ENCODE measurements at places on chromosomes 1 and 21. TPM values are rescaled to one million over a fixed set of nuclear protein-coding genes. Genes with fewer than 3 reads are reported as not detected.

DNA sequence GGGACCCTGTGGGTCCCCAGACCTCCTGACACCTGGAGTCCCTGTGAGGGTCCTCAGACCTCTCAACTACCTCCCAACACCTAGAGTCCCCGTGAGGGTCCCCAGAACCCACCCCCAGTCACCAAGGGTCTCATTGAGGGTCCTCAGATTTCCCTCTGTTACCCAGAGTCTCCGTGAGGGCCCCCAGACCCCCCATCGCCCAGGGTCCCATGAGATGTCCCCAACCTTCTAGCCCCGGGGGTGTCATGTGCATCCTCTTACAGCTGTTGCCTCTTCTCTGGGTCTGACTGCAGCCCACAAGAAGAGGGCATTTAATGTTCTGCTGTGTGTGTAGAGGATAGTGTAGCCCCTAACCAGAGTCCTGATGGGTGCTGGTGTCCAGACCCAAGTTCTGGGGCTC lies 2.0 kb upstream of the GJC2 start:
- no peak for DNase-seq

GRCh38 chr21:15436031-15436430 lies 293.8 kb upstream of the USP25 start:
- DNase-seq: no peak

DNA sequence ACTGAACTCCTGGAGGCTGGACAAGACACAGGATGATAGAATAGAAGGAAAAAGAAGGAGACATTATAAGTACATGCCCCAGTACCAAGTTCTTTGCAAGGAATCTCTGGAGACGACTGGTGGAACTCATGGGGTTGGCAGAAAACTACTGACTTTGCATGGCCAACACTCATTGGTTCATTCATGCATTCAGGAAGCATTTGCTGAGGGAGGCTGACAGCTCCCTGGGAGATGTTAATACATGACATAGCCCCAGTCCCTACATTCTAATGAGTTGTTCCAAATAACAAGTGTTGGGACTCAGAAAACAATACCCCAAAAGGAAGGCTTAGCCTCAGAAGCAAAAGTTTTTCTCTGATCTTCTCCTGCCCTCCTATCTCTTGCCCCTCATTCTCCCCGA lies 172.8 kb upstream of the IRF2BP2 start:
- DNase-seq: no peak

DNA sequence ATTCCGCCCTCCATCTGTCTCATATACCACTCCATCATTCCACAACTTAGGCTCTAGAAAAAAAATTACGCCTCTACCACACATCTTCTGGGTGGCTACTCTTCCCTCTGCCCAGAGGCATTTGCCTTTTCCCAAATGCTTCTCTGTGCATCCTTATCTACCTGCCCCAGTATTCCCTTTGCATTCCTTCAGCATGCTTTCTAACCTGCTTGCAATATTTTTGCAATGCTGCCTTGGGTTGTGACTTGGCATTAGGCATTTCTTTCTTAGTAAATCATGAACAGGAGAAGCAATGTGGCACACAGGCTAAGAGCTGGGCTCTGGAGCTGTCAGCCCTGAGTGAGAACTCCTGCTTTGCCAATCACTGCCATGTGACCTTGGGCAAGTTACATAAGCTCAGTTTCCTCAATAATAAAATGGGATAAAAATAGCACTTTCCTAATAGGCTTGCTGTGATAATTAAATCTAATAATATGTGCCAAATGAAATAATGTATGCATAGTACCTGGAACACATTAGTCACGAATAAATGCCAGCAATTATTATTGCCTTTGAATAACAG lies 276.0 kb downstream of the ASTN1 start:
- no peak for DNase-seq

DNA sequence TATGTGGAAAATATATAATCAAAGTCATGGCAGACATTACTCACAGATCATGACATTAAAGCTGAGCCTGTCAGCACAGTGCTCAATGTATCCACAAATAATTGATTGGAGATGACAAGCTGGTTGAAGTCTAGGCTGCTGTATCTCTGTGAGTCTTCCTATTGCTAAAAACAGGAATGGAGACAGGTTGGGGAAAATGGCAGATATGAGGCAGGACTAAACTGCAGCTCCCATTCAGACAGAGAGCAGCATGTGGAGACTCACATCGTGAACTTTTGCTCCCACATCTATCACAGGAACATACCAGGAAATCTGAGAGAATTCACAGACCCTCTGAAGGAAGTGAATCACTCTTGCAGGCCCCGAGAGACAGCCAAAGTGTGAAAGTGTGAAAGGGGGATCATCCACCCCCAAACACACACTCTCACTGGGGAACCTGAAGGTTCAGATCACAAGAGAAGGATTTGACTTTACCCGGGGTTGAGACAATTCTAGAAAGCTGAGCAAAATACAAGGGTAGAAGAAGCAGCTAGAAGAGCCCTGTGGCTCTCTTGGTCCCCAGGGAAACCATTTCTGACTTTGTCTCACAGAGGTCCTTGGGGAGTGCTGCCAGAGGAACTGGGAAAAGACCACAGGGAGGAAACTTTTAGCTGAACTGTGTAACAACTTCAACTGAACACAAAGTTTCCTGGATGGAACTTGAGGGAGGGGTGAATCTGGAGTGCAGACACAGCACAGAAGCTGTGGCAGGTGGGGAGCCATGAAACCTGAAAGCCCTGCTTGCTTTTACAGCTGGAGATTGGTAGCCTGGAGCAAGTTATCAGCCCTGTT lies 173.4 kb downstream of the S1PR1 start:
- DNase-seq: no peak

DNA sequence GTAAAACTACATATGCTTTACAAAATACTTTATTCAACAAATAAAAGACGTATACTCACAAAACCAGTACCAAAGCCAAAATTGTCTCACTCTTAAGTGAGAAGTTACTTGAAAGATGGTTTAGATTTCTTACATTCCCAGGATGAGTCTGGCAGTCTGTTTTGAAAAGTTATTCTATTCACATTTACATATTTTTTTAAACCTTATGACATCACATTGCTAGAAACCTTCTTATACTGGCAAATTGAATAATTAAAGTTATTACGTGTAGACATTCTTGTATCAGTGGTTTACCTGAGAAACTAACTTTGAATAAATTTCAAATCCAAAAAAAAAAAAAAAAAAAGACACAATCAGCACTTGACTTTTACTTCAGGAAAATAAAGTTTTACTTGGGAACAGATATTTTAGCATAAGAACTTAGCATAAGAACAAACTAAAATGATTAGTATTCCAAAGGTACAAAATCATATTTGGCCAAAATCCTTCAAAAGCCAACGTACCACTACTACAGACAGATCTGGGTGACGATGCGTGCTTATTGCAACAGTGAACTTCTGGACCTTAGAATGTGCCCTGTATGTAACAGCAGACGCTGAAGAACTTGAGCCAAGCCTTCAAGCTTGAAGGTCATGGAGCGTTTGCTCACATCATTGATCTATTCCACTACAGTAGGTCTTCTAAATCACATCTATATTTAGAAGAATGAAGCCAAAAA lies 2.5 kb downstream of the CDC42BPA start:
- DNase-seq: peak; percentile 71

The LRRC38 gene
- 0.15 TPM for total RNA-seq

GRCh38 chr1:52955129-52955970 lies 28.3 kb downstream of the SCP2 start:
- peak; percentile 97 for DNase-seq

The CHODL gene
- total RNA-seq: 0.76 TPM

All from M059J (cell line).